Endothelial cell of umbilical vein (primary cell): ENCODE measurements at places on chromosomes 16 and 17. TPM values are rescaled to one million over a fixed set of nuclear protein-coding genes. Genes with fewer than 3 reads are reported as not detected.

Gene SOCS7
- total RNA-seq: 10.4 and 11.7 TPM in 2 replicates

Gene SDR42E2
- total RNA-seq: 0.13 and 0.21 TPM in 2 replicates

Gene KRTAP9-4
- total RNA-seq: not detected in 2 replicates

Gene SPEM2
- total RNA-seq: not detected in 2 replicates

Gene APOH
- total RNA-seq: not detected in 2 replicates

Gene CDC27
- 172 and 179 TPM in 2 replicates for total RNA-seq

Gene CA4
- 0.29 TPM in 1 of 2 replicates, not detected in the other for total RNA-seq

Gene ATP1B2
- total RNA-seq: not detected in 2 replicates

Gene ARMC7
- 14.5 and 15.7 TPM in 2 replicates for total RNA-seq
